Astrocyte of the hippocampus (primary cell): ENCODE measurements at places on chromosomes 2 and 18.

DNA sequence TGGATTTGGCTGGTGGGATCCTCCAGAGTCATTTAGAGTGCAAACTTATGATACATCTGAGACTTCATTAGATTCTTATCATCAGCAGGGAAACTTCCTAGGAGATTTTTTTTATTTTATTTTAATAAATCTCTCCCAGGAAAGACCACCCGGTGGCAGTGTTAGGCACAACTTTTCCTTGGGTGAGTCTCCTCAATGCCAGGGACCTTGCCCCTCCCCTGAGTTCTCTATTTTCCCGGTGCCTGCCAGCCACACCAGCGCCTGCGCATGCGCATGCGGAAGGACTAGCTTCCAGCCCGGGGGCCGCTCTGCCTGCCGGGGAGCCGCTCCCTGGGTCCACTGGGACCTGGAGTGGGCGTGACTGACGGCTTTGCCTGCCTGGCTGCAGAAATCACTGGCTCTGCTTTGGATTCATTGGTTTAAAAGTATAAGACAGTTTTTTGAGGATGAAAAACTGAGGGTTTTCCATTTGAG, 86.6 kb downstream of the TMEM182 start:
- peak; percentile 95 for DNase-seq

- peak; percentile 52 for DNase-seq
Measured at GRCh38 chr18:55318951-55319441, 269.0 kb downstream of the TCF4 start.

DNA sequence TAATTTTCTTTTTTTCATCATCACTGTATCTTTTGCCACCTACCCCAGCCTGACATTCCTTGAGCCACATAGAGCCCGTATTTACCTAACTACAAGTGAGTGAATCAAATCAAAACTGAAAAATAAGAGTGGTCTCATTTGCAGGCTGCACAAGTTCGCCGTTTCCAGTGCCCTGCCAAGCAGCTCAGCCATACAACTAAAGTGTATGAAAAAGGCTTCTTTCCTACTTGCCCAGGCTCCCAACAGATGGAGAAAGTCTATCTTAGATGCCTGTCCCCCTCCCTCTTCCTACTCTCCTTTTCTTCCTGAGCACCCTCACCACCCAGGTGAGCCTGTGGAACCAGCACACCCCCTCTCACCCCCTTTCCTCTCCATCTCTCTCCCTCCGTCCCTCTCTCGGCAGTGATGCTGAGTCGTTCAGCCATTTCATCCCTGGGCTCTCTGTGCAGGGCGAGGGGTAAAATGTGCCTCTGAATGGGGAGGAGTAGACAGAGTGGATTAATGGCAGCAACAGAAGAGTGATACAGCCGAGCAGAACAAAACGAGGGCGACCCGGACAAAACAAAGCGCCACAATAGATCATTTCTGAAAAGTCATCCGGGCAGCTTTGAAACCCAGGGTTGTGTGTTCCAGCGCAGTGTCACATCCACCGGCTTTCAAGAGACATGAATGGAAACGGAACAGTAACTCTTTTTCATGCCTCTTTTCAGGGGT, 65.0 kb upstream of the POU3F3 start:
- DNase-seq, result peak; percentile 38

GRCh38 chr2:96839293-96839874, 4.4 kb downstream of the ANKRD23 start:
- DNase-seq, result no peak

GRCh38 chr18:73366713-73367112, 498.9 kb upstream of the NETO1 start:
- DNase-seq, result peak; percentile 4
